ENCODE measurements at places on chromosomes 7 and 10.

DNA sequence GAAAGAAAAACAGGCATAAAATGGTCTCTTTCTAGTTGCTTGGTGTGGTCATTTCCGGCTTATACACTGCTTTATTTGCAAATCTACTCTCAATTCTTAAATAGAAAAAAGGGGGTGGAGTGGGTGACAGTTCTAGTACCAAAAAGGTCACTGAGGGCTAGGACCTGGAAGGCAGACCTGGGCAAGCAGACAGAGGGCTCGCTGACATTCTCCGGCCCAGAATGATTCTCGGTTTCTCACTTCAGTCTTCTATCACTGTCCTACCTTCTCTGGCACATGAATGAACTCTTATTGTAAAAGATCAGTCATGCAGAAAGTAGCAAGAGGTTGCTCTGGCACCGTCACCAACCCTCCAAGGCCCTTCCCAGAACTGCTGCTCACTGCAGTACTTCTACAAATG, 54.0 kb downstream of the MALSU1 start:
- DNase-seq = peak; percentile 92

DNA sequence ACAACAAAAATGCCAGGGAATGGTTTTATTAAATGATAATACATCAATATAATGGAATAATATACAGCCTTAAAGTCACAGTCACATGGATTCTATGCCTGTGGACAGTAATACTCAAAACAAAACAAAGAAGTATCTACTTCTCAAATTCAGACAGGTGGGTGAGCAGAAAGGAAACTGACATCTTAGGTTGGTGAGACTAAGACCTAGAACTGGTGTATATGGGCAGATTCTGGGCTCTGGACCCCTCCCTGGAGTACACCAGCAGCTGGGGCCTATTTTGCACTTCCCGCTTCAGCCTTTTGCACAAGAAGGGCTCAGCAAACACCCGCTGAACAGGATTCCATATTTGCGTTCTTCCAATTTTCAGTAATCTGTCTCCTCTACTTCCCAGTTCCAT, 5.4 kb upstream of the FIS1 start:
- no peak for DNase-seq

DNA sequence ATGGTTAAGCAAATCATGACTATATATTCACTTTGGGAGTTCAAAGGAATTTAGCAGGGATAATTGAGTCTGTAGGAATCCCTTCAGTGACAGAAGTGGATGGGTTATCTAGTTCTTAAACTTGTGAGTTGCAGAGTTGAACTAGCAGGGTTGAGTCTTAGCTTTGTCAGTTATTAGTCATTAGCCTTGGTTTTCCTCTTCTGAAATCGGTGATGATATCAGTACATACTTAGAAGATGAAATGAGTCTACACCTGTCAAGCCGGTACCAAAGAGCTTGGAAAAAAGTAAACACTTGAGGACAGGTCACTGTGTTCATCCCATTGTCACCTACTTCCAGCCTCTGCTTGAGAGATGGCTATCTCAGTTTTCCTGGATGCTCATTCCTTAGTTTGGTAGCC, 73.5 kb downstream of the BUB3 start:
- DNase-seq = no peak

DNA sequence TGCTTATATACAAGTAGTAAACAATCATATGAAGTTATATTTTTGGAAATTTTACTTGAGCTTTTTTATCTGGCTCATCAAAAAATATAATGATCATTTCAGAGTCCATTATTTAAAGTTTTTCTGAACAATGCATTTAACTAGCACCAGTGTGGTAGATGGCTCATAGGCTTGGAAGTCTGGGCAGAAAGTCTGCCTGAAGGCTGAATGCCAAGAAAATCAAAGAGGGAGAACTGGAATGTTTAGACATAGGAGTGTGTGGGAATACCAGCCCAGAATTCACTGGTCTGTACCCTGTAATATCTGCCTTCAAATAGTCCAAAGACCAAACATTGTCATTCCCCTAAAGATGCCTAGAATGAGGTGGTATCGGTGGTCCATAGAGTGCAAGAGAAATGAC, 40.3 kb upstream of the ANK3 start:
- no peak for DNase-seq

- DNase-seq = no peak
Observed at GRCh38 chr10:16437540-16437894, 707 bp downstream of the PTER start.

DNA sequence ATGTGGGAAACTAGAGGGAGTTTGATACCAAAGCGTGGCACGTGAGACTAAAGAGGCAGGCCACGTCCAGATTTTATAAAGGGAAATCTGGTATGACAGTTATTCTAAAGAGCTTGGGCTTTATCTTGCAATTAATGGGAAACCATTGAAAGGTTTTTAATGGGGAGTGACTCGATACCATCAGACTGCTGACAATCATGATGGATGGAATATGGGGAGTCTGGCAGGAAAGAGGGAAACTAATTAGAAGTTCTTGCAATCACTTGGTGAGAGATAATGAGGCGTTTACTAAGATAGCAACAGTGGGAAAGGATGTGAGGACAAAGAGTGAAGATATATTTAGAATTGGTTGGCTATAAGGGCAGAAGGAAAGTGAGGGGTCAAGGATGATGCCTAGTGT, 94.0 kb downstream of the MBL2 start:
- no peak for DNase-seq

- DNase-seq = no peak
Observed at GRCh38 chr7:114932991-114933390, 11.1 kb downstream of the MDFIC start.

DNA sequence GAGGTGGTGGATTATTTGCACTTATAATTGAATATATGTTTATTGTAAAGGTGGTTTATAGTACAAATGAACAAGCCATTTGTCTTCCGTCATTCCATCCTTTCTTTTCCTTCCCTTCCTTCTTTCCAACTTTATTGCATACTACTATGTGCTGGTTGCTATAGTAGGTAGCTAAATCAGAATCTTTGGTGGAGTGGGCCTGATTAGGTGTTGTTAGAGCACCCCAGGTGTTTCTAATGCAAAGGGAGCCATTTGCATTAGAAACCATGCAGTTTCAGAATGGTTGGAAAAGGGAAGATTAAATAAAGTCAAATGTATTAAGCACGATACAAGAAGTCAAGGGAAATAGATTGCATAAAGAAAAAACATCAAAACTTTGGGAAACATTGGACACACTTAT, 88.8 kb upstream of the TRIL start:
- no peak for DNase-seq

DNA sequence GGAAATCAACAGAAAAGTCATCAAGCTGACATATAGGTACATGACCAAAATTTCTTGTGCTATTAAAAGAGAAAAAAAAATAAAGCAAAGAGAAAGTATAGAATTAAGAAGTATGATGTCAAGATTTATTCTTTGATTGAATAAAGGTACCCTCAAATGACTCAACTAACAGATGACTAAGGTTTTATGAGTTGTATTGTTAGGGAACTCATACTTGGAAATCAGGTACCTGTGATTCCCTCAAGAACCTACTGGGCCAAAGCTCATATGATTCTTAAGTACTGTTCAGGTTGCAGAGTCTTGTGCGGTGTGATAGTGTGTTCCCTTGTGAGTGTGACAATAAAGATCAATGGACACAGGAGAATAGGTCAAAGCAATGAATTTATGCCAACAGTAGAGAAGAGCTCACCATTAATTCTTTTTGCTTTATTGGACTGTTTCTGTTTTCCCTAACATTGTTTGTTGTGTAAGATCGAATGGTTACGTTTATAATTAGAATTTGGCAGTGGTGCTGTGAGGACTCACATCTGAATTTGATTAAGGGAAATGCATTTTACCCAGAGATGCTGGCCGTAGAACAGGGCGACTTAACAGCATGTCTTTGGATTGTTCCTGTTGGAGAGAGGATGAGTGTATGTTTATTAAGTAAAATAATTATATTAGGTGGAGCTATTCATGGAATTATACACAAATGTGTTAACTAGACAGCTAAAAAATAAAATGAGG, 293.2 kb upstream of the SEMA3D start:
- DNase-seq = no peak

GRCh38 chr7:36625247-36625646, 99.0 kb downstream of the AOAH start:
- DNase-seq = no peak

DNA sequence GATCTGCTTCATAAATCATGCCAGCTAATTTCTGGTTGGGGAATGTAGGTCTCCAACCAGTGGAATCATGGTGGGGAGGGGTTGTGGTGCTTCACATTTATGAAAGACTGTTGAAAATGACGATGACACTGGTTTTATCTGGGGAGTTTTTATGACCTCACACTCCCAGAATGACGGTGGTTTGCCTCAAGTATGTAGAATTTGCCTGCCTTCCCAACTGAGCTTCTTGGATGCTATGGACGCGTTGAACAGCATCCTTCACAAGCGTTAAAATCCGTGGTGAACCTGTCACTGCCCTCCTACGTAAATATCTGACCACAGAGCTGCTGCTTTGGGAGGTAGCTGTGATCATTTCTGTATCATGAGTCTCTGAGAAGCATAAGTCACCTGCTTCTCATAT, 3.3 kb downstream of the INSYN2A start:
- no peak for DNase-seq

DNA sequence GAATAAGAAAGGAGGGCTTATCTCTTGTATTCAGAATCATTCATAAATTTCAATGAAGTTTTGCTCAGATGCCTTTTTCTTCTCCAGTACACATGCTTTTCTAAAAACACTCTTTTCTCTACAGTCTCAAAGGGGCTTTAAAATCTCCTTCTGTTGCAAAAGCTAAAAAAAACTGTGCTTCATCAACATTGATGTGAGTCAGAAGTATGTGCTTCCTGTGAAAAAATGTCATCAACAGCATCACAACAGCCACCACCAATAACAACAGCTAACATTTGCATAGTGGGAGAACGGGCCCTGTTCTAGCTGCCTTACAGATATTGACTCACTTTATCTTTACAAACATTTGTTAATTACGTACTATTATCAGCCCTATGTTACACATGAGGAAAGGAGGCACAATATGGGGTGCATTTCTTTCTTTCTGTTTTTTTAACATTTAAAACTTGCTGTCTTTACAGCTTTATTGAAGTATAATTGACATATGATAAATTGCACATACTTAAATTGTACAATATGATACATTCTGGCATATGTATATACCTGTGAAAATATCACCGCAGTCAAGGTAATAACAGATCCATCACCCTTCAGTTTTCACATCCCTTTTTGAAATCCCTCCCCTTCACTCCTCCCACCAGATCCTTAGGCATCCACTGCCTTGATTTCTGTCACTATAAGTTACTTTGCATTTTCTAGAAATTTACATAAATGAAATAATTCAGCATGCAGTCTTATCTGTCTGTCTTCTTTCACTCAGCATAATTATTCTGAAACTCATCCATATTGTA, 1605.4 kb upstream of the LRRTM3 start:
- DNase-seq = no peak

GRCh38 chr7:71419546-71420337, 287.8 kb downstream of the GALNT17 start:
- no peak for DNase-seq

GRCh38 chr10:128540128-128540762, 414.0 kb upstream of the MKI67 start:
- DNase-seq = no peak

DNA sequence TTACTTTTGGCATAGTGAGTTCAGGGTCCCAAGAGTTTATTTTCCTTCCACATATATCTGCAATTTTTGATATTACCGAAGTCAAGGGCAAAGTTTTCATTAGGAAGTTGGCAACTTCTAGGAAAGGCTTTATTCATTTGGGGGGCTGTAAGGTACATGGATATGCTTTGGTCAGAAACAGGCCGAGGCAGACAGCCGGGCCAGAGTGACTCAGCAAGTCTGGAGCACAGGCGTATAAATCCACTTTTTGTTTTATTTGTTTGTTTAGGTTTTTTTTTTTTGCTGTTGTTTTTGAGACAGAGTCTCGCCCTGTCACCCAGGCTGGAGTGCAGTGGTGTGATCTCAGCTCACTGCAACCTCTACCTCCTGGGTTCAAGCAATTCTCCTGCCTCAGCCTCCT, 3.7 kb downstream of the ZNF680 start:
- DNase-seq = no peak

DNA sequence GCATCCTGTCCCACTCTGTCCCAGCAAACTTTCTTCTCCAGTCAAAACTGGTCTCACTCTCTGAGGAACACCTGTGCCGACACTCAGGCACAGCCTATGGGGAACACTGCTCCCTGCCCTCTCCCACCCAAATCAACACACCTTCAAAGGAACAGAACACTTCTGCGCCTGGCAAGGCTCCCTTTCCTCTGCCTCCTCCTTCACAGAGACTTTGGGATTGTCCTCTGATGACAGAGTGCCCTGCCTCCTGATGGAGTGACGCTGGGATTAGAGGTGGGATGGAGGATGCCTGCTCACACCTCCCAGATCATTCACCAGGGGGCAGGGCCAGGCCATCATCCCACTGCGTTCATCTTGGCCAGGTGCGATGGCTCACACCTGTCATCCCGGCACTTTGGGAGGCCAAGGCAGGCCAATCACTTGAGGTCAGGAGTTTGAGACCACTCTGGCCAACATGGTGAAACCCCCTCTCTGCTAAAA, 26.5 kb downstream of the KLF6 start:
- DNase-seq = no peak

DNA sequence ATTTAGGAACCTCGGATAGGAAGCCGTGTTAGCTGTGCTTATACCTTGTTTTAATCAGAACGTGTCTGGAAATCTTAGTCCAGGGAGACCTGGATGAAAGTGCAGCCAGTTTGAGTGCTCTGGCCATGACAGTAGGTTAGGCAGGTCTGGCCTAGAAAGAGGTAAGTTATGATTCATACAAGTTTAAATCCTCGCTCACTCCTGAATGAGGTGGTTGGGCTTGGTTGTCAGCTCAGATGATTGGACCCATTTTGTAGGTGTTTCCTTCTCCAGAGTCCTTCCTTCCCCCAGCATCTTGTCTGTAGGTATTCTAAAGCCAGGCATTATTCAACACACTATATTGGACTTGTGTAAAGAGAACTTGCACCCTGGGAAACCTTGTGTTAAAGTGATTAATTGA, 561.9 kb upstream of the GALNT17 start:
- DNase-seq = no peak

DNA sequence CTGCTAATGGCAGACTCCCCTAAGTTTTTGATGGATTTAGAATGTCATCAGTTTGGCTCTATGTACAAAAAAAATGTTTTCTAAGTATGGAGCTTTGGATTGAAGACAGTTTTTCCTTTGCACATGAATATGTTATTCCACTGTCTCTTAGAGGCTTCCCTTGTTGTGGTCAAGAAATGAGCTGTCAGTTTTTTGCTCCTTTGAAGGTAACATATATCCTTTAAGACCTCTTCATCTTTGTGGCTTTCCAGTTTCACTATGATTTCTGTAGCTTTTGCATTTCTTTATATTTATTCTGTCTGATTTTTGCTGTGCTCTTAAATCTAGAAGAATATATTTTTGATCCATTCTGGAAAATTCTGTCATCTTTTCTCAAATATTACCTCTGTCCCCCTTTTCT, 15.8 kb upstream of the ODAD2 start:
- DNase-seq = no peak

GRCh38 chr7:100789055-100789454, 38.3 kb downstream of the EPHB4 start:
- DNase-seq = no peak

GRCh38 chr10:31143331-31143935, 111.8 kb upstream of the ZNF438 start:
- no peak for DNase-seq
